ENCODE measurements at places on chromosomes 3 and 15.

GRCh38 chr3:72343078-72343477 lies 505.2 kb downstream of the SHQ1 start:
- DNase-seq, result peak; percentile 72

- DNase-seq, result no peak
Measured at GRCh38 chr15:25931851-25932250, 68.7 kb upstream of the ATP10A start.

- no peak for DNase-seq
Measured at GRCh38 chr15:69855258-69856000, 242.3 kb downstream of the TLE3 start.

DNA sequence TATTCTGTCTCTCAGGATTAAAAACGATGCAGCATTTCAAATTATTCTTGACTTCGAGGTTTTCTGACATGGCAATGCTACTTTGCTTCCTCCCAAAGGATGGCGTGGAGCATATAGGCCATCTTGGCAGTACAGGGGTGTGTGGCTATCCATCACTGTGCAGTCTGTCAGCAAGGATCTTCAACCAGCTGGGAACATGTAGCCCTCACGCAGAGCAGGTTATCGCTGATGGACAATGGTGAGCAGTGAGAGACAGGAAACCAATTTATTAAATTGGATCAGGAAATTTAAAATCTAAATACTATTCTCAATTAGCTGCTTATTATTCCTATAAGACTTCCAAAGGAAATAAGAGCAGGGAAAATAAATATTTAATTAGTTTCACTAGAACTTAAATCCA lies 615.3 kb downstream of the OTOL1 start:
- DNase-seq, result no peak

DNA sequence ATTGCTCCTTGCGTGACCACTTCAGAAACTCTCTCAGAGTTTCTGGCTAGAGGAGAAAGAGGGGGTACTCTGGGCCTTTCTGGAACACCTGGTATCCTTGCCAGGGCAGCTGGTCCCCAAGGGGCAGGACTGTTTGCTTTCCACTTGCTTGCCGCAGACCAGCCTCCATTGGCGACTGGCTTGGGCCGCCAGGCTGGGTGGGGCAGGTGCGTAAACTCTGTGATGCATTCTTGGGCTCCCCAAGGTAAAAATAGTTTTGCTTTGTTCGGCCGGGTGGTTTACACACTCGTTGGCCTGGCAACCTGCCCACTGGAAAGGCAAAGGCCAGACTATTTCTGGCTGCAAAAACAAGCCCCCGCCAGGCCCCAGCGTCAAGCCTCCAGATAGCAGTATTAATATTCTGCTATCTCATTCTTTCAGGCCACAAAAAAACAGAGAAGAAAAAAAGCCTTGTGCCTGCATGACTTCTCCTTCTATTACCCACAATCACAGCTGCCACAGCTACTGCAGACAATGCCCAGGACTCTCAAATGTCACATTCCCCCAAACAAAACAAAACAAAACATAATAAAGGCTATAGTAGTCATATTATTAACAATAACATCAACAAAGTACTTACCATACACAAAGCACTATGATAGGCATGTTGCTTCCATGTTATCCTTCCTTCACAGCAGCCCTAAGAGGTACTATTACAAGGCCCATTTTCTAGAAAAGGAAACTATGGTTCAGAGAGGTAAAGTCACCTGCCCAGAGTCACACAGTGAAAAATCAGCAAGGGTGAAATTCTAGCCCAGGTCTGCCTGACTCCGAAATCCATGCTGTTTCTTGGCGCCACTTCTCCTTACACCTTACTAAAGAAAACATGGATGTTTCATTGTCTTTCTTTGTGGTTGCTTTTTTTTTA lies 14.0 kb upstream of the SSUH2 start:
- no peak for DNase-seq

GRCh38 chr3:107524326-107524840 lies 1.6 kb downstream of the BBX start:
- no peak for DNase-seq

- no peak for DNase-seq
Measured at GRCh38 chr3:158158969-158159368, 49.1 kb downstream of the RSRC1 start.

DNA sequence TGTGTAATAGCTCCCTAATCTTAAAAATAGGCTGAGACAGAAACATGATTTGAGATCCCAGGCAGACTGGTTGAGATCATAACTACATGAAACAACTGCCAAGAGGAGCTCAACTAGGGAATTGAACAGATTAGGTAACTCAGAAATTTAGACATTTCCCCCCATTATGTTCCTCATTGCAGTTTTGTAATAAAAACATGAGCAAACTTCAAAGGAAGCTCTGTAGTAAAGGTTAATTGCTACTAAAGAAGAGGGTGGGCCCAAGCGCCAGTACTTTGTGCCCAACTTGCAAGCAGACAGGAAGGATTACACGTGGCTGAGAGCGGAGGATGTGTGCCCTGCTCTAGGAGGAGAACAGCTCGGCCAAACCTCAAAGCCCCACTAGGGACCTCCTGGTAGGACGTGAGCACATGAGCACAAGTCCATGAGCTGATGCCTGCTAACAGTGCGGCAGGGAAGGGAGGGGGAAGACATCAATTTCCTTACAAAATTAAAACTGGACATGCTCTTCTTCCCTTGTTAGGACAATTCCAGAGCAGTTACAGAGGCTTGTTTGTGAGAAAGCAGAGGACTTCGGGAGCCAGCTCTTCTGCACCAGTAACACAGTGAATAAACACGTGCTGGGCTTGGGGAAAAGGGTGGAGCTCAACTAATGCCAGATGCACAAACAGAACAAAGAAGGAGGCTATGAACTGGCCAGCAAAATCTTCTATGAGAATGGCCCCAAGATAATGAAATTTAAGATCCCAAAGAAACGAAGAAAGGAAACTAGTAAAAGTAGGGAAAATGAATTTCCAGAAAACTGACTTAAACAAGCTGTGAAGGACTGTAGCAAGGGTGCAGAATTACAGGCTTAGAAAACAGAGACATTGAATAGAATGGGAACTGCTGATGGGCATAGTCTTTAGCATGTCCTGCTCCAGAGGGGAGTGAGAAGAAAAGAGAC lies 275.5 kb downstream of the MECOM start:
- DNase-seq, result no peak

- DNase-seq, result no peak
Measured at GRCh38 chr3:182708810-182709209, 84.5 kb upstream of the ATP11B start.

DNA sequence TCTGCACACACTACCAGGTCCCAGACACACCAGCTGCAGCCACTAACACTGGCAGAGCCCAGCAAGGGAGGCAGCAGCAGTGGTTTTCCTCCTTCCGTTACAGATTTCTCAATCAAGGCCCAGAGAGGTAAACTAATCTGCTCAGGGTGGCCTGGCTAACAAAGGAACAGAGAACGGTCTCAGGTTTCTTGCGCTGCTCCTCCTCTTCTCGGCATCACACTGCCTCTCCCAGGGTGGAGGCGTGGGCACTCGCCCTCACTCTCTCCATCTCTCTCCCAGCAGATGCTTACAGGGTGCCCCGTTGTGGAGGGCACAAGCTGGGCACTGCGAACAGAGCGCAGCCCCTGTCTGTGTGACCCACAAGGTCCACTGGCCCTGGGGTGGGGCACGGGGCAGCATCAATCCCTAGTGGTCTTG lies 228.7 kb downstream of the VPS13C start:
- no peak for DNase-seq

- no peak for DNase-seq
Measured at GRCh38 chr3:66592927-66593625, 92.3 kb upstream of the LRIG1 start.

- DNase-seq, result no peak
Measured at GRCh38 chr3:71102111-71102983, 481.2 kb downstream of the FOXP1 start.

DNA sequence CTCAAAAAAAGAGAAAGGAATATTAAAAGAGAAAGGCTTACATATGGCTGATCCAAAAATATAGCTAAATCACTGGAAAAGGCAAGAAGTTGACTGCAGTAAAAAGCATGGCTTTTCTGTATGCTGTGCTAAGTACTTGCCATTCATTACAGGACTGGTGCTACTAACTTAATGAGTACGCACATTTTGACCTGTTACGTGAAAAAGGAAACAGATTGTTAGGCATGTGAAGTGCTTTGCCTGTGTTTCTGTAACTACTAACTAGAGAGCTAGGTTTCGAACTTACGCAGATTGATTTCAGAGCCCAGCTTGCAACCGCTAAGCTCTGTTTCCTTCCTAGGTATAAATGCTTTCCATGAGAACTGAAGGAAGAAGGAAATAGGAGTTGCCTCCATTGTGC lies 2.8 kb downstream of the TRNT1 start:
- no peak for DNase-seq

GRCh38 chr3:10646531-10647335 lies 141.3 kb upstream of the ATP2B2 start:
- no peak for DNase-seq

DNA sequence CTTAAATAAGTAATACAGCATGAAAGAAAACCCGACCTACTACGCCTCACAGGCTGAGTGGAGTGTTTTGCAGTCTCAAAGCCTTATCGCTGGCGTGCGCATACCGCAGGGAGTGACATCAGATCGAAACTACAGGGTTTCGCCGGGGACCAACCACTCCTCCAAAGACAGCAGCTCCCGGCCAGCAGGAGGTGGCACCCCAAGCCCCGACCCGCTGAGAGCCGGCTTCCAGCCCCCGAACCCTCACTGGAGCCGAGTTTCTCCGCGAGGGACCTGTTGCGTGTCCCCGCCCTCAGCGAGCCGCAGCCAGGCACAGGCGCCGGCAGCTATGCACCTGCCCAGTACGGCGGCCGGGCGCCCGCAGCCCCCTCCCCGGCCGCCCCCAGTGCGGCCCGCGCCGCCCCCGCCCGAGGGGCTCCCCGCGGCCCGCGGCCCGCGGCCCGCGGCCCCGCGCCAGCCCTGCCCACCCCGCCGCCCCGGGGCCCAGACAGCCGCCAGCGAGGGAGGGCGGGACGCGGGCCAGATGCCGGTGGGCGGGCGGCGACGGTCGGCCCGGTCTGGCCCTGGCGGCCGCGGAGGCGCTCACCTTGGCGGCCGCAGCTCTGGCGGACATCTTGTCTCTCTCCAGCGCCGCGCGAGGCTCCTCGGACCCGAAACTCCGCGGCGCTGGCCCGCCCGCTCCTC lies 710 bp downstream of the TJP1 start:
- no peak for DNase-seq

GRCh38 chr3:110248666-110249065 lies 823.0 kb upstream of the NECTIN3 start:
- DNase-seq, result no peak

GRCh38 chr3:189567766-189568420 lies 63.3 kb upstream of the TP63 start:
- no peak for DNase-seq

- no peak for DNase-seq
Measured at GRCh38 chr3:162171970-162172369, 675.4 kb downstream of the OTOL1 start.

- peak; percentile 27 for DNase-seq
Measured at GRCh38 chr15:80604583-80605575, 90.2 kb upstream of the ABHD17C start.

- DNase-seq, result no peak
Measured at GRCh38 chr15:25954398-25954797, 91.3 kb upstream of the ATP10A start.

DNA sequence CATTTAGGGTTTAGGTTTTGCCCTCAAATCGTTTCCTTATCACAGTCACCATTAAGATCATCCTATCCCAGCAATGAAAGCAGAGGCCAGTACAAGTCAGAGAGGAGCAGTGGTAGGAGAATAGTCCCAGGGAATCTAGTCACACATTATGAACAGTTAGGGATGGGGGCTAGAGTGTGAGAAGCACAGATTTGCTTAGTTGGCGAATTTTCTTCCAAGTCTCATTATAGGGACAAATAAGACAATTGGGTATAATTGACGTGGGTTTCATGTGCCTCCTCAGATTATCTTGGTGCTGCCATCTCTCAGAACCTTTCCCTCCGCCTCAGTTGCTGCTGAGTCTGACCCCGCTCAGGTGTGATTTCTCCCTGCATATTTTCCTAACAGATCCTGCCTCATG lies 407.1 kb downstream of the SQOR start:
- no peak for DNase-seq

DNA sequence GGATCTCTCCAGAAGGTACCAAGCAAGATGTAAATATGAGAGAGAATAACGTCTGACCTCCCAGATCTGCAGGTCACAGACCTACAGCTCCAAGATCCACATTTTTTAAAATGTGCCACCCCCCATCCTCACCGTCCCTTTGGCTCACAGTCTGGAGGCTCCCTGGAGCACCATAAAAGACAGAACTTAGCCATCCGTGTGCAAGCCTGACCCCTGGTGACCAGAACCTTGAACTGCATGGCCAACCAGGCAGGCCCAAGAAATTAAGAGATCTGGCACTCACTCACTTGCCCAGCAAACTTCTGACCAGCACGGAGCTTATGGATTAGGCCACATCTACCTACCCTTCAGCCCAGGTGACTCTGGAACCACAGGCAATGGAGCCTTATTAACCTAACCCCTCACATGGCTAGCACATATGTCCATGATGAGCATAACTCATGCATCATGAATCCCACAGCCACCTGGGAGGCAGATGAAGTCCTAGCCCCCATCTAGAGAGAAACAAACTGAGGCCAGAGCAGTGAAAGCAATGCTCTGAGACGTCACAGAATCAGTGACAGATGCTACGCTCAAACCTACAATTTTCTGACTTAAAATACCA lies 275.3 kb downstream of the UACA start:
- peak; percentile 90 for DNase-seq

DNA sequence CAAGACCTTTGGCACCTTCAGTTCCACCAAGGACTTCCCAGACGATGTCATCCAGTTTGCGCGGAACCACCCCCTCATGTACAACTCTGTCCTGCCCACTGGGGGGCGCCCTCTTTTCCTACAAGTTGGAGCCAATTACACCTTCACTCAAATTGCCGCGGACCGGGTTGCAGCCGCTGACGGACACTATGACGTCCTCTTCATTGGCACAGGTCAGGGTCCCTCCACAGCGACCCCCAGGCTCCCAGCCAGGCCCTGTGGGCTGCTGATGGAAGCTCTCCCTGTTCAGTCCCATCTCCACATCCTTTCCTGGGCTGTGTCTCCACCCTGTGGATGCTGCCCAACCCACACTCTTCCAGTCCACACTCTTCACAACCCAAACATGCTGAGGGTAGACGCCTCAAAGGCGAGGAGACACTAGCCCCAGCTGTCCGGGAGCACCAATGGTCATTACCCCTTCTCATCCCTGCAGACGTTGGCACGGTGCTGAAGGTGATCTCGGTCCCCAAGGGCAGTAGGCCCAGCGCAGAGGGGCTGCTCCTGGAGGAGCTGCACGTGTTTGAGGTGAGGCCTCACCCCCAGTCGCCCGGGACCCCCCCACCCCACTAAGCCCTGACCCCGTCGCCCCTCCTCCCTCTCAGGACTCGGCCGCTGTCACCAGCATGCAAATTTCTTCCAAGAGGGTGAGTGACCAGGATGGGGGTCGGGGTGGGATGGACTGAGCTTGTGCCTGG lies 4.3 kb upstream of the LSMEM2 start:
- DNase-seq, result peak; percentile 90

DNA sequence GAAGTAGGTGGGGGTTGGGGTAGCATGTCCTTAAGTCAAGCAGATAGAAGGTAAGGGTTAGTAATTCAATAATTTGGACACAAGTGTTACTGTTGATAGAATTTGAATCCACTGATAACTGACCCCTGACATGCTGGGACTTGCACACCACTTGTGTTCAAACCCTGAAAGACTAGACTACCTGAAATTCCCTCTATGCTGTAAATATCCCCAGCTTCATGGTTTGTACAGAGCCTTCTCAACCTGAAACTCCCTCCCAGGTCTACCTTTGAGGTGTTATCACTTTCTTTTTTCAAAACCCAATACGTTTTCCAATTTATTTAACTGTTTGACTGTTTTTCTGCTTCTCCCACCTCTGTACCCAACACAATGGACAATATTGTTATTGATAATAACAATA lies 459.6 kb downstream of the NLGN1 start:
- no peak for DNase-seq

- peak; percentile 92 for DNase-seq
Measured at GRCh38 chr15:84654689-84655453, 788 bp upstream of the WDR73 start.

Data from activated effector memory CD4-positive, alpha-beta T cell treated with anti-CD3 and anti-CD28 coated beads, Interleukin-2, amount 50 U/mL, for 16 hours (primary cell).